ENCODE measurements at places on chromosomes 3 and 15. TPM values are rescaled to one million over a fixed set of nuclear protein-coding genes. Genes with fewer than 3 reads are reported as not detected.

MST1R gene
- 8.7 TPM for total RNA-seq

- no peak overlapping the region for H3K4me3 ChIP-seq
- no peak overlapping the region for H3K27ac ChIP-seq
- no peaks in the 10 kb centered on the region for H3K27me3 ChIP-seq
- H3K36me3 ChIP-seq, result no peaks in the 10 kb centered on the region
Observed at GRCh38 chr15:63982381-63982854, 63.9 kb downstream of the DAPK2 start.

- H3K27me3 ChIP-seq, result no peaks in the 10 kb centered on the region
- peak overlapping the region; percentile 28 for H3K27ac ChIP-seq
- peaks cover 49% of the 10 kb centered on the region for H3K4me1 ChIP-seq
- DNase-seq, result no peak
- H3K36me3 ChIP-seq, result no peaks in the 10 kb centered on the region
Observed at GRCh38 chr3:48470286-48470685, 23.7 kb downstream of the ATRIP start.

DNA sequence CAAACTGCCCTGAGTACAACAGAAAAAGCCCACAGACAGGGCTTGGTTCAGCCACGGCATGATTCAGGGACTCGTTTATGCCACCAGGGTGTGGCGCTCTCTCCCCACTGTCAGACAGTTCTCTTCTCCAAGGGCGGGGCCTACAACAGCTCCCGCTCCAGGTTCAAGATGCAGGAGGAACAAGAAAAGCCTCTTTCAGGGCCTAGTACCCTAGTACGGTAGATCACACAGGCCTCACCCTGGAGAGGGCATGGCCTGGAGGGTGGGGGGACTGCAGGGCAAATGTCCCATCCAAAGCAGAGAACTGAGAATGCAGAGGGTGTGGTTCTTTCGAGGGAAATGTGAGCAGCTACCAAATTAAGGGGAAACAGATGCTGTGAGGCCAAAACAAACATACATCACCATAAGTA is 12.0 kb downstream of the MESD start:
- H3K4me1 ChIP-seq, result no peaks in the 10 kb centered on the region
- no peak overlapping the region for H3K27ac ChIP-seq
- H3K4me3 ChIP-seq, result no peak overlapping the region
- no peaks in the 10 kb centered on the region for H3K27me3 ChIP-seq
- peak; percentile 68 for DNase-seq

DNA sequence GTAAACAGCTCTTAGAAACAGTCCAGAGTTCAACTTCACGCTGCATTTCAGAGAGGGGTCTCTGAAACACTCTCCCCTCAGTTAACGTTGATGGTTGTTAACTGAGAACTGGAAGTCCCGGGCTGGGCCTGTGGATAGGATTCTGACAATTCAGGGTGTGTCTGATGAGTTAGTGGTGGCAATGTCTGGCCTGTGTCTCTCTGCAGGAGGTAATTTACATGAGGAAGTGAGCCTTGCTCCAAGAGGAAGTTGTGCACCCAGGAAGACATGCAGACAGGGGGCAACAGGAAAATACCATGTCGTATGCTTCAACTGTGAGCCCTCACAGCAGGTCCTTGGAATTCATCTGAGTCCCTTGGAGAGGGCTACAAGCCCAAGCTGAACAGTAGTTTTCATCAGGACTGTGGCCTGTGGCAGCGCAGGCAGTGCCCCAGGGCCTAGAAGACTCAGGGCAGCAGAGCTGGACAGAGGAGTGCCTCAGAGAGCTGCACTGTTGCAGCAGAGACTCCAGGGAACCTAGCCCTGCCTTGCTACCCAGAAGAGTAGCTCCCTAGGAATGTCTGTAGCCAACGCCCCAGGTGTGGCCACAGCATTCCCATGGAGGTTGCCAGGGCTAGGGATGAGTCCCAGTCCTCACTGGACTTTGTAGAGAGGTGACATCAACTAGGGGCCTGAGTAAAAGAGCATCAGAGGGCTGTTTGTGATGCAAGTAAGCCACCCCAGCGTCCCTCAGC is 104.6 kb upstream of the SELENOK start:
- H3K27me3 ChIP-seq, result peaks cover 3% of the 10 kb centered on the region
- DNase-seq, result no peak
- H3K27ac ChIP-seq, result no peak overlapping the region
- no peaks in the 10 kb centered on the region for H3K36me3 ChIP-seq

DNA sequence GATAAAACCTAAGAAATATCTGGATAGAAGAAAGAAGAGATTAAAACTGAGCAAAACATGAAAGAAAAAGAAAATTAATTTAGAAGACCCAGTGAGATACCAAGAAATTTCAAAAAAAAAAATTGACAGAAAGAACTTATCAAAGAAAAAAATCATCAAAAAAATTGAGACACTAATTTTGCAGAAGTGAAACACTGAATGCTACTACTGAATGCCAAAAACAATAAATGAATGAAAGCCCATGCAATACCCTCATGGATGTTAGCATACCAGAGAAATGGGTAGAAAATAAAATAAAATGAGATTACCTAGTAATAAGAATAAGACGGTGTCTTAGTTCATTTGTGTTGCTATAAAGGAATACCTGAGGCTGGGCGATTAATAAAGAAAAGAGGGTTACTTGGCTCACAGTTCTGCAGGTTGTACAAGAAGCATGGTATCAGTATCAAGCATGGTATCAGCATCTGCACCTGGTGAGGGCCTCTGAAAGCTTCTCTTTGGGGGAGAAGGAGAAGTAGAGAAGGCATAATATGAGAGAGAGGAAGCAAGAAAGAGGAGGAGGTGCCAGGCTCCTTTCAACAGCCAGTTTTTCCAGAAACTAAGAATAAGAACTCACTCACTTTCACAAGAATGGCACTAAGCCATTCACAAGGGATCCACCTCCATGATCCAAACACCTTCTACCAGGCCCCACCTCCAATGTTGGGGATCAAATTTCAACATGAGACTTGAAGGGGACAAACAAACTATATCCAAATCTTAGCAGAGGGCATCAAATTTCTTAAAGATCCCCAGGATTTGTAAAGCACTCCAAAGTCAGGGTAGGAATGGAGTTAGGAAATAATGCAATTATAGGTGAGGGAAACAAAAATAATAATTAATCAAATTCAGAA is 73.2 kb downstream of the BTLA start:
- no peaks in the 10 kb centered on the region for H3K4me1 ChIP-seq
- no peak overlapping the region for H3K27ac ChIP-seq
- no peaks in the 10 kb centered on the region for H3K27me3 ChIP-seq
- no peaks in the 10 kb centered on the region for H3K36me3 ChIP-seq
- no peak overlapping the region for H3K4me3 ChIP-seq
- DNase-seq, result no peak

EIF1B gene
- 34.4 TPM for total RNA-seq
